Smooth muscle cell of the pulmonary artery (primary cell): ENCODE measurements at places on chromosomes 6 and 20. TPM values are rescaled to one million over a fixed set of nuclear protein-coding genes. Genes with fewer than 3 reads are reported as not detected.

C6orf118 gene
- not detected in 2 replicates for total RNA-seq

HRH3 gene
- total RNA-seq = not detected in 2 replicates

KLC4 gene
- 19.8 and 24.2 TPM in 2 replicates for total RNA-seq

LINC00237 gene
- not detected in 2 replicates for total RNA-seq

BPIFA1 gene
- not detected in 2 replicates for total RNA-seq

ASIP gene
- total RNA-seq = not detected in 2 replicates

ATG5 gene
- total RNA-seq = 32.3 and 46.5 TPM in 2 replicates

TCF21 gene
- 0.50 and 3.5 TPM in 2 replicates for total RNA-seq
